Mesothelial cell of epicardium (in vitro differentiated cells): ENCODE measurements at places on chromosomes 7 and 10.

GRCh38 chr7:29783671-29784070 is 22.6 kb upstream of the WIPF3 start:
- no peak overlapping the region for H3K27ac ChIP-seq
- peaks cover 5% of the 10 kb centered on the region for H3K27me3 ChIP-seq
- no peak for DNase-seq
- no peaks in the 10 kb centered on the region for H3K36me3 ChIP-seq
- H3K4me1 ChIP-seq, result no peaks in the 10 kb centered on the region
- H3K4me3 ChIP-seq, result no peak overlapping the region

GRCh38 chr7:98779800-98780587 is 89.8 kb downstream of the TMEM130 start:
- no peak overlapping the region for H3K27ac ChIP-seq
- no peaks in the 10 kb centered on the region for H3K27me3 ChIP-seq
- no peak overlapping the region for H3K4me3 ChIP-seq
- peaks cover 10% of the 10 kb centered on the region for H3K4me1 ChIP-seq
- no peak for DNase-seq
- H3K36me3 ChIP-seq, result no peaks in the 10 kb centered on the region

- peak overlapping the region; percentile 3 for H3K27ac ChIP-seq
- H3K27me3 ChIP-seq, result no peaks in the 10 kb centered on the region
- no peaks in the 10 kb centered on the region for H3K36me3 ChIP-seq
- H3K4me3 ChIP-seq, result no peak overlapping the region
- H3K4me1 ChIP-seq, result peaks cover 9% of the 10 kb centered on the region
- DNase-seq, result no peak
These were observed 140.4 kb upstream of the AUTS2 start for GRCh38 chr7:69457595-69458504.

DNA sequence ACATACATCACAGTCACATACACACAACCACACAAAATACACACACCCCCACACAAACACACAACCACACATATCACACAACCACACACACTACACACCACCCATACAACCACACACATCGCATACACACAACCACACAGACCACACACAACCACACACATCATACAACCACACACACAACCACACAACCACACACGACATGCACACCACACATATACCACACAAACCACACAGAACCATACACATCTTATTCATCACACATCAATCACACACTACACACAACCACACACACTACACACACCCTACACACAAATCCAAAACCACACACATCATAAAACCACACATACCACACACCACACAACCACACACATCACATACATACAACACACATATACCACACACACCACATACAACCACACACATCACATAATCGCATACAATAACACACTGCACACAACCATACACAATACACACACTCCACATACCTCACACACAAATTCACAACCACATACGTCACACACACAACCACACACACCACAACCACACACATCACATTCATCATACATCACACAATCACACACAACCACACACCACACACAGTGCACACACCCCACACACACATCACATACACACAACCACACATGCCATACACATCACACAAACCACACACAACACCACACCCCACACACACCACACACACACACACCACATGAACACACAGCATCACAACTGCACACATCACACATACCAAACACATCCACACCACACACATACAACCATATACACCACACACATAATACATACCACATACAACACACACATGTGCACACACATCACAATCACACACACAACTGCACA is 30.4 kb downstream of the GPRIN2 start:
- H3K36me3 ChIP-seq, result no peaks in the 10 kb centered on the region
- no peak overlapping the region for H3K4me3 ChIP-seq
- no peaks in the 10 kb centered on the region for H3K4me1 ChIP-seq
- no peaks in the 10 kb centered on the region for H3K27me3 ChIP-seq
- no peak overlapping the region for H3K27ac ChIP-seq
- DNase-seq, result no peak

GRCh38 chr7:44889086-44889781 is 3.9 kb upstream of the PURB start:
- peaks cover 4% of the 10 kb centered on the region for H3K27me3 ChIP-seq
- H3K4me3 ChIP-seq, result no peak overlapping the region
- H3K27ac ChIP-seq, result no peak overlapping the region
- DNase-seq, result no peak
- H3K4me1 ChIP-seq, result peaks cover 9% of the 10 kb centered on the region
- H3K36me3 ChIP-seq, result peaks cover 3% of the 10 kb centered on the region

DNA sequence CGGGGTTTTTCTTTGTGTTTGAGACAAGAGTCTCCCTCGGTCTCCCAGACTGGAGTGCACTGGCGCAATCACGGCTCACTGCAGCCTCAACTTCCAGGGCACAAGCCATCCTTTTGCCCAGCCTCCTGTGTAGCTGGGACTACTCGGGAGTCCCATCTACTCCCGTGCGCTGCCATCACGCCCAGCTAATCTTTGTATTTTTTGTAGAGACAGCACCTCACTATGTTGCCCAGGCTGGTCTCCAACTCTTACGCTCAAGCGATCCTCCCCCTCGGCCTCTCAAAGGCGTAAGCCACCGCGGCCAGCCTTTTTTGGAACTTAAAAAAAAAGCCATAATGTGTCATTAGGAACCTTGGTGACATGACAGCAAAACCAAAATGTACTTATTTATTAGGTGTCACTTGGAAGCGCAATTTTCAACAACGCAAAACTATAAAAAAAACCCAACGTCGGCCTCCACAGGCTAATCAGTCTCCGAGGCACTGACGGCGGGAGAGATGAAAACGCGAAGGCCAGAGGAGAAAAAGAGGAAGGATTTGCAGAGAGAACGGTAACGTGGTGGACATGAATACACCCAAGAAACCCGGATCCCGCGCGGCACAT is 911 bp upstream of the HNRNPH3 start:
- DNase-seq, result no peak
- no peaks in the 10 kb centered on the region for H3K36me3 ChIP-seq
- H3K27me3 ChIP-seq, result no peaks in the 10 kb centered on the region
- peaks cover 48% of the 10 kb centered on the region for H3K4me1 ChIP-seq
- H3K27ac ChIP-seq, result peak overlapping the region; percentile 100
- H3K4me3 ChIP-seq, result peak overlapping the region; percentile 100

- DNase-seq, result no peak
- peak overlapping the region; percentile 87 for H3K4me3 ChIP-seq
- H3K27me3 ChIP-seq, result no peaks in the 10 kb centered on the region
- H3K36me3 ChIP-seq, result no peaks in the 10 kb centered on the region
These were observed 1.3 kb downstream of the SNX10 start for GRCh38 chr7:26292768-26293560.

DNA sequence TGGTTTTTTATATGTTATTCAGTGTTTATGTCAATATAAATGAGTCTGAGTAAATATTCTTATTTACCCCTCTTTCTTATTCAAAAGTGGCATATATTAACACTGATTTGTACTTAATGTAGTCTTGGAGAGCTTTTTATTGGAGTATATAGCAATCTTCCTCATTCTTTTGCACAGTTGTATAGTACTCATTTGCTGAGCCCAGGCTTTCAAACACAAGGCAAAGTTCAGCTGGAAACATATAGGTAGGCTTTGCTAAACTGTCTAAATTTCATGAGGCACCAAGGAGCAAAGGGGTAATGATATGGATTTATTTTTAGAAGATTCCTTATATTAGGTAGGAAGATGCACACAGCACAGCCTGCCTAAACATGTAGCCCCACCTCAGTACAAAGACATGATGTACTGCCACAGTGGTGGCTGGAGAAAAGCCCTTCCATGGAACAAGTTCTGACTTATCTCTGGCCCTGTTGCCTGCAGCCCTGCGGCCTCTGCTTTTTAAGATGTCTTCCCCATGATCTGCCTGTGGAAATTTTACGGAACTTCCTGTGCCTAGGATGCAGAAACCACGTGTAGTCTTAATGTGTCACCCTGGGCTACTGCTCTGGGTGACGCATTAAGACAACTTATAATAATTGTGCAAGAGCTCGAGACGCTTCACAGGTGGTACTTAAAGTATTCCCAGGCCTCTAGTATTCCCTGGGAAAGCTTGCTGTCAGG is 9.6 kb upstream of the PDCD4 start:
- no peaks in the 10 kb centered on the region for H3K27me3 ChIP-seq
- H3K36me3 ChIP-seq, result no peaks in the 10 kb centered on the region
- DNase-seq, result no peak
- no peak overlapping the region for H3K4me3 ChIP-seq
- H3K4me1 ChIP-seq, result peaks cover 50% of the 10 kb centered on the region

GRCh38 chr7:45543473-45543872 is 30.7 kb upstream of the ADCY1 start:
- DNase-seq, result no peak
- H3K4me1 ChIP-seq, result no peaks in the 10 kb centered on the region
- H3K27ac ChIP-seq, result no peak overlapping the region
- H3K4me3 ChIP-seq, result no peak overlapping the region
- peaks cover 5% of the 10 kb centered on the region for H3K27me3 ChIP-seq
- no peaks in the 10 kb centered on the region for H3K36me3 ChIP-seq

GRCh38 chr7:45036796-45037195 is 36.8 kb downstream of the CCM2 start:
- H3K27me3 ChIP-seq, result no peaks in the 10 kb centered on the region
- no peak for DNase-seq
- H3K27ac ChIP-seq, result no peak overlapping the region
- H3K4me1 ChIP-seq, result peaks cover 15% of the 10 kb centered on the region

- peaks cover 12% of the 10 kb centered on the region for H3K4me1 ChIP-seq
- H3K27ac ChIP-seq, result no peak overlapping the region
- H3K36me3 ChIP-seq, result peaks cover under 1% of the 10 kb centered on the region
- H3K4me3 ChIP-seq, result no peak overlapping the region
- H3K27me3 ChIP-seq, result no peaks in the 10 kb centered on the region
These were observed 706.8 kb upstream of the MBL2 start for GRCh38 chr10:53479365-53479764.

DNA sequence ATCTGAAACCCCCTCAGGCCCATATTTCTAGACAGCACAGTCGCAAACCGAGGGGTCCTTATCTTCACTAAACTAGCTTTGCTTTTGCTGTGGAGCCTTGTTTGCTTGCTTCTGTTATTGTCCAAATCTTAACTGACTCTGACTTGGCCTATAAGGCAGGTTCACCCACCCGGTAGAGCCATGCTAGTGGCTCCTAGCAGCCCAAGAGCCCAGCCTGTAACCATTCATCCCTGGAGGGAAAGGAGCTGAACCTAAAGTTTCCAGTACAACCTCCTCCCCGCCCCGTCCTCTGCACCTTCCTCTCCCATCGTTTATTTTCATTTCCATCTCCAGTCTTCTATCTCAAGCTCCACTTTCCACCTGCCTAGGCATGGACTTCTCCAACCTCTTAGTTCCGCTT is 345.7 kb downstream of the PTPRN2 start:
- no peaks in the 10 kb centered on the region for H3K4me1 ChIP-seq
- no peak for DNase-seq
- no peak overlapping the region for H3K27ac ChIP-seq
- H3K27me3 ChIP-seq, result no peaks in the 10 kb centered on the region
- H3K4me3 ChIP-seq, result no peak overlapping the region

- DNase-seq, result no peak
- no peaks in the 10 kb centered on the region for H3K27me3 ChIP-seq
These were observed 27.2 kb downstream of the ATE1 start for GRCh38 chr10:121900443-121901174.

- no peaks in the 10 kb centered on the region for H3K27me3 ChIP-seq
- H3K27ac ChIP-seq, result no peak overlapping the region
- no peaks in the 10 kb centered on the region for H3K36me3 ChIP-seq
- no peak overlapping the region for H3K4me3 ChIP-seq
These were observed 180.3 kb downstream of the CCDC71L start for GRCh38 chr7:106480616-106481031.

DNA sequence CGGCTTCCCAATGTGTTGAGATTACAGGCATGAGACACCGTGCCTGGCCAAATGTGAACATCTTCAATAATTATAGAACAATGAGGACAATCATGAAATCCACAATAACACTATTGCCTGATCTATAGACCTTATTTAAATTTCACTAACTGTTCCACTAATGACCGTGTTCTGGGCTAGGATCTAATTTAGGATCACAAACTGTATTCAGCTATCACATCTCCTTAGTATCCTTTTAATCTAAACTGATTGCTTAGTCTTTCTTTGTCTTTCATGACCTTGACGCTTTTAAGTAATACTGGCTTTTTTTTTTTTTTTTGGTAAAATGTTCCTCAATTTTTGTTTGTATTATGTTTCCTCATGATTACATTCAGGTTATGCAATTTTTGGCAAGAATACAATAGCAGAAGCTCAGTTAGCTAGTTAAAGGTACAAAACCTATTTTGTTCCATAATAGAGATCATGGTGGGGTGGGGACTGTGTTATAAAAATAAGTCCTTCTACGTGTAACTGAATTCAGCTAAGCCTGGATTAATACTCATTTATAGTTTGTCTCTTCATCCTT is 158.4 kb downstream of the AOAH start:
- no peak overlapping the region for H3K4me3 ChIP-seq
- H3K4me1 ChIP-seq, result peaks cover 7% of the 10 kb centered on the region
- no peaks in the 10 kb centered on the region for H3K36me3 ChIP-seq
- H3K27ac ChIP-seq, result no peak overlapping the region
- peaks cover 2% of the 10 kb centered on the region for H3K27me3 ChIP-seq
- no peak for DNase-seq

- no peak overlapping the region for H3K27ac ChIP-seq
- H3K27me3 ChIP-seq, result peaks cover 20% of the 10 kb centered on the region
- H3K4me1 ChIP-seq, result peaks cover 5% of the 10 kb centered on the region
- H3K4me3 ChIP-seq, result no peak overlapping the region
These were observed 31.6 kb downstream of the IKZF1 start for GRCh38 chr7:50335795-50336754.
